ENCODE measurements at places on chromosomes 13 and 19.

GRCh38 chr19:30228113-30228834 is 143.9 kb upstream of the ZNF536 start:
- DNase-seq = no peak

DNA sequence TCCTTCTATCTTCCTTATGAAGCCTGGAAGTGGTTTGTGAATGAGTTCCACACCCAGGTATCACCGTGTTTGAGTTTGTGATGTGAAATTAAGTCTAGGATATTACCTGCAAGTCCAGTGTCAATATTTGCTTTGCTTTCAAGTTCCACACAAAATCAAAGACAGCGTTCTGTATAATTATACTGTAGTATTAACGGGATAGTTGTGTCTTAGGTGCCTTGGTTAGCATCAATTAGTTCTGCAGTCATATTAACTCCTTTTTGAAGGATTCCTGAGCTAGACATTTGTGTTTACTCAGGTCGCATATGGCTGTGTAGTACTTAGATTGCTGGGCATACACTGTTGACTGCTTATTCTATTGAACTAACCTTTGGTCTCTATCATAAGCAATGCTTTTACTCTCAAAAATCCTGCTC is 54.4 kb downstream of the ERCC5 start:
- DNase-seq = no peak

DNA sequence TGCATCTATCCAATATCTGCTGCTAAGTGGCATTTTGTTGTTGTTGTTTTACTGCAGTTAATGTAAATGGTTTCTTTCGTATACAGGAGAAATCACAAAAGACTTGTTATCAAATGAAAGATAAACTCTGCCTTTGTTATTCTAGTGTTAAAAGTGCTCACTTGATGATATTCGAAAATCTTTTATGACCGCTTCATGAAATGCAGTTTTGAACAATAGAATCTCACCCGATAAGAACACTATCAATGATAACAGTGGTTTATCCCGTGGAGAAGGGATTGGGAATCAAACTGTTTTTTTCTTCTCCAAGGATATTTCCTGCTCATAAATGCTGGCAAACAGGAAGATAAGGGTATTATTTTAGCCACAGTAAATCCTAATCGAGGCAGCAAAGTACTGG is 1366.3 kb downstream of the OLFM4 start:
- no peak for DNase-seq

DNA sequence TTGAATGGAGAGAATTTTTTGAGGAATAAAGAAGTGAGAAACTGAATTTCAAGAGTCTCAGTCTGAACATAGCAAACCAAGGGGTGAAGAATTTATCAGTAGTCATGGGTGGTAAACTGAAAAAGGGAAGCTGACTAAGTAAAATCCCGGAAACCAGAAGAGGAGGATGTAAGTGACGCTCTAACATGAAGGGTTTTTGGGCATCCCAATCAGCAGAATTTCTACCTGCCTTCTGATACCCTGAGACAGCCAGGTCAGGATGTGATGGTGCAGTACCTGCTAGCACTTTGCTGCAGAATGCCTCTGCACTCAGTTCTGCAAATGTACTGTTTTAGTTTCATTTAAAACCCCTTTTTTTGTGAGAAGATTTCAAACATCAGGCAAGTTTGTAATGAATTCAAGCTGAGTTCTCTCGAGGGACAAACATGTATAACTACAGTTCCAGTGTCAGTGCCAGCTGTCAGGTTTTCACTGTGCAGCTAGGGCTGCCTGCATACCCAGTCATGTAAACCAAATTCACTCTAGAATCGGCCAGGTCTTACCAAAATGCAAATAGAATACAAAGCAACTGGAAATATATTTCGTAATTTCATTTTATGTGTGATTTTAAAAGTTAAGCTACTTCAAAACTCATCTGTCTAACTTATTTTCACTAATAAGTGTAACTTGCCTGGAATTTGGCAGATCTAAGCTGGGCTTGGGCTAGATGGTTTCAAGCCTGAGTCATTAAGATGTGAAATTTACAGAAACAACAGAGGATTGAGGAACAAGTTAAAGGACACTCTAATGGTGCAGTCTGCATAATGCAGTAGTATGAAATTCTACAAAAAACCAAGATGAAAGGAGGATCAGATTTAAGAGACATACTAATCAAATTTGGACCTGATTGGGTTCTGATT is 13.8 kb downstream of the METTL21C start:
- DNase-seq = no peak

DNA sequence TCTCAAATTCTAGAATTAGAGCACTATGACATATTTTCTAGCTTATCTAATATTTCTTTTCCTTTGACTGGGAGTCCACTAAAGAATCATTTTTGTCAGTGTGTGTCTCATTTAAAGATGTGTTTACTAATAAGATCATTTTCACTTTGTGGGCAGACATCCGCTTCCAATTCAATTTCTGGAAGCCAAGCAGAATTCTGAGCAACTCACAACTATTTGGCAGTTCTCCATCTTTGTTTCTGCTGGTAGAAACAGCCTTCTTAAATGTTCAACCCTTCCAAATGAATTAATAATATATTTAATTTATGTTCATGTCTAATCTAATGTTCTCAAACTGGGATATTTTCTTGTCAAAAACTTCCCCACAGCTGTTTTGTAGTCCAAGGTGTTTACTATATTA is 411.8 kb downstream of the KCTD12 start:
- no peak for DNase-seq

DNA sequence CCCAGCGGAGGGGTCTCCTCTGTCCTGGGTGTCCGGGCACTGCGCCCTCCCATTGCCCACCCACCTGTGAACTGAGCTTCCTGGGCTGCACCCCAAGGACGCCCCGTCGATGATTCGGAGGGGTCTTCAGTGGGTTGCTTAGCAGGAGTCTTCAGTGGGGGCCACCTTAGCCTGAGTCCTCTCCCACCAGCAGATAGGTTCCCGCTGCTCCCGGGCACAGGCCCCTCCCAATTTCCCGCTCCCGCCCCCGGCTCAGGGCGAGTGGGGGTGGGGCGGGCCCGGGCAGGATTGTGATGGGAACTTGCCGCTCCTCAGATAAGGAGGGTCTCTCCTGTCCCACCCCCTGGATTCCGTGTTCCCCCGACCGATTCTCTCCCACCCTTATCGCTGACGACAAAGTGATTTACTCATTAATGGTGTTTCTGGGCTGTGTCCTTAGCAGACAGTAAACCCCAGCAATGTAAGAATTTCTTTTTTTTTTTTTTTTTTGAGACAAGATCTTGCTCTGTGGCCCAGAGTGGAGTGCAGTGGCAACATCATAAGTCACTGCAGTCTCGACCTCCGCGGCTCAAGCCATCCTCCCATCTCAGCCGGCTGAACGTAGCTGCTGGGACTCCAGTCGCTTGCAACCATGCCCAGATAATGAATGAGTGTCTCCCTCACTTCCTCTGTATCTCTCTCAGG is 655 bp upstream of the S1PR5 start:
- DNase-seq = no peak

DNA sequence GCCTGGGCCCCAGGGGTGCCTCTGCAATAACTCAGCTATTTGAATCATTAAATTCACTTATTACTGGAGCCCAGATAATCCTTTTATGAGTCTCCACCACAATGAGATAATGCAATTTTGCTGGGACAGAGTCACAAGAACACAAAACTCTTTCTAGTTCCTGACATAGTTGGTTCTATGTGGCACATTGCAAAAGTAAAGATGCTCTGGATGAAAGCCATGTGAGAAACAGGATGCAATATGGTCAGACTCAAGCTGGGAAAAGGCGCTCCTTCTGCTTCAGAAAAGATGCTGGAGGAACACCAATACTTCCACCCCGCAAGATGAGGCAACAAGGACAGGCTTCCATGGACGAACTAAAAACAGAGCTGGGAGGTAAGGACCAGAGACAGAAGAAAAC is 5.7 kb downstream of the ANKRD27 start:
- DNase-seq = no peak

DNA sequence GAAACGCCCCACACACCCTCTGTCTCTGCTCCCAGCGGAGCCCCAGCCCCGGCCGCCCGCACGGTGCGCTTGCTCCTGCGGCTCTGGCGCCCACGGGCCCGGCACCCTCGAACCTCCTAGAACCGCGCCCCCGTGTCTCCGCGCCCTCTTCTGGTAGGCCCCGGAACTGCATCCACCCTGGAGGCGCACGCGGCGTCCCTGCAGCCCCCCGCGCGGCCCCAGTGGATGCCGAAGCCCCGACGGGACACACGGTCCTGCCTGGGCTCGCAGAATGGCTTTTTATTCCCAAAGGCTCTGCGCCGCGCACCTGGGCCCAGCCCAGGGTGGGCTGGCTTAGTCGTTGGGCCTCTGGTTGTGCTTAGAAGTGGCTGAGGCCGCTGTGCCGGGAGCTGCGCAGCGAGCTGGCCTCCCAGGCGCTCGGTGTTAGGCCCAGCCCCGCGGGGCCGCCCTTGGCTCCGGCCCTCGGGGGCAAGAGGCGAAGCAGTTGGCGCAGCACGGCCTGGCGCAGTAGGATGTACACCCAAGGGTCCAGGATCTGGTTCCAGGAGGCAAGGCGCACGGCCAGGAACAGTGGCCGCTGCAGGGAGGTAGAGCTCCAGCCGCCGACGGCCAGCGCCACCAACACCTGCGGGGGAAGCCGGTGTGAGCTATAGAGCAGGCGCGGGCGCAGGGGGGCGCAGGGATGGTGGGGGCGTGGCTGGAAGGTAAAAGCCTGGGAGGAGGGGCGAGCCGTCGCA is 2.8 kb downstream of the PTGER1 start:
- peak; percentile 86 for DNase-seq

GRCh38 chr13:27008733-27009132 is 162.9 kb downstream of the USP12 start:
- no peak for DNase-seq

DNA sequence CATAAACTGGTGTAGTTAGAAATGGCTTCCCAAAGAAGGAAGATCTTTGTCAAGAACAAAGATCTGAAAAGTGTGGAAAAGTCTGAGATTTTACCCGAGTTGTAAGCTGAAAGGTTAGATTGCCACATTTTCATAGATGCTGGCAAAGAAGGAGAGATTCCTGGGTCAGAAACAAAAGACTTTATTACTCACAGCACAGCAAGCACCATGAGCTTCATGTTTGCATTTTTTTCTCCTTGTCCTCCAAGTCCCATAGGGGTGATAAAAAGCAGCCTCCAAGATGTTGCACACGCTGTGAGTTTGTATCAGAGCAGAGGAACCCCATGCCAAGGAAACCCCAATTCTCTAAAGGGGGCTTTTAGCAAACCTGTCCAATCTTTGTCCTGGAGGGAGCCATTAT is 29.3 kb downstream of the MZT1 start:
- no peak for DNase-seq

DNA sequence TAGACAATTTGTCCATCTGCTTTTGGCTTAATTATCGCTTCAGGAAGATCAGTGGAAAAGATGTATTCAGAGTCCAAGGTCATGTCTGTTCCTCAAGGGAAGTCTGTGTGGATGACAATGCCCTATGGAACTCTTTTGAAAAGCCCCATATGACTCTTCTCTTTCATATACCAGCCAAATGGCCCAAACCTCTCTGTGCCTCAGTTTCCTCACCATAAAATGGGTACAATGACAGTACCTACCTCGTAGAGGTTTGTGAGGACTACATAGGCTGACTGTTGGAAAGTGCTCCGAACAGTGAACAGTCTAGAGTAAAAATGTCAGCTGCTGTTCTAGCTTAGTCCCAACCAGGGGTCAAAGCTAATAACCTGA is 104.6 kb downstream of the COL4A2 start:
- DNase-seq = no peak

GRCh38 chr19:17314007-17314593 is 4.7 kb downstream of the DDA1 start:
- no peak for DNase-seq

DNA sequence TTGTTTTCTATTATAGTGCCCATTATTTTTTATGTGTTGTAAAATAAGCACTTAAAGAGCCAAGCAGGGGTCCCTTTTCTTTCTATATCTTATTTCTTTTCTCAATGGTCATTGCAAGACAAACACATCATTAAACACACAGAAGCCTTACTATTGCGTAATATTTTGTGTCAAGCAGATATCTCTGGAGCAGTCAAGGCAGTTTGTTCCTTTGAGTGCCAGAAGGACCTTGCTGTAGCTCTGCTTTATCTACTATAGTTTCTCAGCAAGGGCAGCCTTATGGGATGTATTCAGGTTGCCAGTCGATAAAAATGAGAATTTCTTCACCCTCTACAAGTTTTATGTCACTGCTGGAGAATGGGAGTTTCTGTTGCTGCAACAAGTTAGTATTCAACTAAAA is 319.3 kb downstream of the TDRD3 start:
- DNase-seq = no peak

- no peak for DNase-seq
Measured at GRCh38 chr13:34637636-34638035, 304.4 kb upstream of the NBEA start.

DNA sequence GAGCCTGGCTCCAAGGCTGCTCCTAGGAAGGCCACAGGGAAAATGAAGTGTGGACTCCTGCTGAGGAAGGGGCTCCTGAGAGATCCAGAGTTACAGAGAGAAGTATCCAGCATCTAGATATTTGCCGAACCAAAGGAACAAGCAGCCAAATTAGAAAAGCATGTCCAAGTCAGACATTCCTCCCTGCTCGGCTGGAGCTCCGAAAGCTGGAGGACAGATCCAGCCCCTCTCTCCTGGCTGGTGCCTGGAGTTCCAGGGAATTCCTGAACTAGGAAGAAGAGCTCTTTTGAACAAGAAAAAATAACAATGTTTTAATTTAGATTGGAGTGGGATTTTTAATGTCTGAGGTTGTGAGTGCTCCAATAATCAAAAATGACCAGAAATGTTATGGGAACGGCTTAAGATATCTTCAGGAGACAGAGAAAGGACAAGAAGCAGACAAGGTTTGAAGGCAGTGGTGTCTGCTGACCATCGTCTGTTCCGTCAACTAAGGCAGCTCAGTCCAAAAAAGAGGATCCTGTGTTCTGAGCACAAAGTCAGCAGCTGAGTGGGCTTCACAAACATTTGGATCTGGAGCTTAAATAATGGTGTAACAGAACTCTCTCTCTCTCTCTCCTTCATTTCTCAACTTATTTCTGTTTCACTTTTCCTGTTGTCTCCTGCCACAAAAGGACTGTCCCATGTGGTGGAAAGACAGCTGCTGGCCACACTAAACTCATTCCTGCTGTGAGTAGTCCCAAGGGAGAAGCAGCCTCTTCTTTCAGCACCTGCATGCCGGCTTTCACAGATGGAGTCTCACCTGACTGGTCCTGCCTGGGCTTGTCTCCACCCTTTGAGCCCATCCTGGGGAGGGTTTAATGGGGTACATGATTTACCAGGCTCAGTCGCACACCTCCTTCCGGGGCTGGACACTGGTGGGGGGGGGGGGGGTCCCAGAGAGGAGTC is 31.5 kb upstream of the IRS2 start:
- no peak for DNase-seq

GRCh38 chr19:35555301-35556005 is 8.0 kb downstream of the ATP4A start:
- DNase-seq = no peak

DNA sequence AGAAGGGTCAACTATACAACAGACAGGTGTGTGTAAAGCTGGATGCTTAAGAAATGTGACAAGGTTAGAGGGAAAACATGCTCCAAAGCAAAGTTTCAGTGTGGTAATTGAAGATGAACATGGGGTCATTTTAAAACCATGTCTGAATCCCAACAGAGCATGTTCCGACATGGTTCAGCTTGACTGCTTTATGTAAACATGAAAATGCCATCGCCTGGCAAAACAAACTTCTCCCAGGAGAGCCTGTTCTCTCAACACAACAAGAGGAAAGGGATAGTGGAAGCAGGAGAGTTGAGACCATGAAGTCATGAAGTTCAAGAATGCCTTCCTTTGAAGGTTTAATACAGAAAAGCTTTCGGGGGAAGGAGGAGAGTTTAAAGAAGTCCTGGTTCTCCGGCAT is 85.8 kb downstream of the EPSTI1 start:
- DNase-seq = no peak

GRCh38 chr19:55546822-55547614 is 1.7 kb upstream of the SBK3 start:
- DNase-seq = no peak

Measured in activated T-cell treated with anti-CD3 and anti-CD28 coated beads for 1 hour (primary cell).